ENCODE measurements at places on chromosomes 4 and X.

DNA sequence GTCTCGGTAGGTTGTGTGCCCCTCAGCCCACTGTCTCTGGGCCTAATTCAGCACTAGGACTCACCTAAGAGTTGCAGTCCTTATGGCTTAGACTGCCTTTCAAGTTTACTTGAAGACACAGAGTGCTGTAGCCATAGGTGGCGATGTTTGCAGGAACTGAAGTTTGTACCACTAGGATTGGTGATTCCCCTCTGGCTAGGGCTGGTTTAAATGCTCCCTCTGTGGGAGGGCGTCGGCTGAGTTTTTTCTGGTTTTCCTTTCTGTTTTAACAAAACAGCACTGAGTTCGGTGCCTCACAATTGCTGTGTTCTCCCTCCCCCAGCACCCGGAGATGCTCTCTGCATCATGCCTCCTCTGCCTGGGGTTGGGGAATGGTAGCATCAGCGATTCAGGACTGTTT, 480.9 kb downstream of the PCDH11X start:
- no peak for DNase-seq

DNA sequence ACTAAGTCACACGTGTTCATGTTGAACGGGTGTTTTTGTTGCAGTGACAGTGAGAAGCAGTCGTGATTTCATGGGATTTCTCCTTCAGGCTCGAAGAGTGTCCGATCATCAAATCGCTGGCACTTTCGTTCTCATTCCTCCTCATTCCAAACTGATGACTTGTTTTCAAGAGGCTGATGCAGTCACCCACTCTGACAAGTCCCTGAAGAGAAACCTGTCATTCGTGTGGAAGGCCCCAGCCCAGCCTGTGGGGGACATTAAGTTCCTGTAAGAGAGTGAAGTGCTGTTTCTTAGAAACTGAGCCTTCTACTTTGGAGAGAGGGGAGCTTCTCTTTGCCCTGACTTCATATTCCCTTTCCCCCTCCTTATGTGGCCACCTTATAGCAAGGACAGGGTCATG, 8.0 kb downstream of the REELD1 start:
- DNase-seq, result no peak

GRCh38 chrX:113512700-113513395, 672.2 kb upstream of the AMOT start:
- DNase-seq, result peak; percentile 39

GRCh38 chr4:38687571-38688011, 23.6 kb downstream of the KLF3 start:
- no peak for DNase-seq

- no peak for DNase-seq
Observed at GRCh38 chr4:151934766-151935165, 174.0 kb upstream of the GATB start.

GRCh38 chr4:128335541-128335940, 47.9 kb upstream of the PGRMC2 start:
- peak; percentile 95 for DNase-seq

DNA sequence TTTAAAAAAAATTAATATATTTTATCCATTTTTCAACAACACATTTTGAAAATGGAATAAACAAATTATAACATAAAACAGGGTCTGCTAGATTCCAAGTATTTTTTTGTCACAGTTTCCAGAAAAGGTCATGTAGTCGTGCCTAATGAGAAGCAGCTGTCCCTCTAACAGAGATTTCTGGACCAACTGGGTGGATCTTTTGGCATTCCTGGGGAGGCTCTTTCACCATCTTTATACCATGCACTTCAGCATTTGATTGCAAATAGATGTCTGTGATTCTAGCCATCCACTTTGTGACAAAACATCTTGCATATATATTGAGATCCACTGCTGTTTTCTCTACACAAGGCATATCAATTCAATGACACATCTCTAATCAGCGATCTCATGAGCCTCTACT, 210.7 kb upstream of the LDB2 start:
- no peak for DNase-seq

DNA sequence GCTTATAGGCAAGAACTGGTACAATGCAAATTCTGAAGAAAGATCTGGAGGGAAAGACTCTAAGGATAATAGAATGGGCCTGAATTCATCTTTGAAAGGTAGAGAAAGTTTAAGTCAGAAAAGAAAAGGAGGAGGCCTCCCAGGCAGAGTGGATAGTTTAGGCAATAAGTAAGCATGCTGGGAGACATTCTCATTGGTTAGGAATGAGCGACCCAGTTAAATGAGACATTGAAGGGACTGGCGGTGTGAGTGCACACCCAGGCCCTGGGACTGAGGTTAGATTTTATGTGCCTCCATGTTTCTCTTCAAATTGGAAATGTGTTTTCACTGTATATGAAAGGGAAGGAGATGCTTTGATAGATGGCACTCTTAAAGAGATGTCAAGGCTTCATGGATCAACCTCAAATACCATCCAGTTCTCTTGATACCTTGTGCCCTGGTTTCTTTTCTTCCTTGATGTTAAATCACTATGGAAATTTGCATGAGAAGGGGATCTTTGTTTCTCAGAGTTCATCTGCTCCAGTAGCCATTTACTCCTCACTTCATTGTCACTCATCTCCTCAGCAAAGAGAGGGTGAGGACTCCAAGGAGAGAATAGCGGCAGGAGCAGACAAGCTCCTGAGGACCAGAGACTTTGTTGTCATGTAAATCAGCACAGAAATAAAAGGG, 584.2 kb upstream of the INTU start:
- no peak for DNase-seq

- no peak for DNase-seq
Observed at GRCh38 chrX:143461606-143462005, 55.7 kb downstream of the SPANXN3 start.

DNA sequence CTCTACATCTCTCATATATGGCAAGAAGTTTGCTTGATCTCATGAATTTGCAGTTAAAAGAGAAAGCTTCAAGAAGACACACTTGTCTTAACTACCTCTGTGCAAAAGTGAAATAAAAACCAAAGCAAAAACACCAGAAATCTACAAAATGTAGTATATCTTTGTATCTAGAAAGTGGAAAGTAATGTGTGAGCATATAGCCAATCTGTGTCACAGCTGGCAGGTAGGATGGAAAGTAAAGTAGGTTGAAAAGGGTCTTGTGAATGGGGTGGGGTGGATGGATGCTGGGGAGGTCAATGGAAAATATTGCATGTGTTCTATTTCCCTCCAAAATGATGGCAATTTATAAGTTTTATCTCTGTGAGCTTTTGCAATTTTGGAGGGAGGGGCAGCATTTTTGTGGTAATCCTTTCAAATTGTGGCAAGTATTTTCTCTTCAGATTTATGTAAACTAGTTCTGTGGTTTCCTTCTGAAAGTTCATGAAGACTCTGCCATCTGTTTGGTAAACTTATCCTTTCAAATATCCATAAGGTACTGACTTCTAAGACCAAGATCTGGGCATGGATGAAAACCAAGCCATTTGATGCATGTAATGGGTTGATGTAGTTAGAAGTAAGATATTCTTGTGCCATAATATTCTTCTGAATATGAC, 215.9 kb upstream of the GIMD1 start:
- no peak for DNase-seq

DNA sequence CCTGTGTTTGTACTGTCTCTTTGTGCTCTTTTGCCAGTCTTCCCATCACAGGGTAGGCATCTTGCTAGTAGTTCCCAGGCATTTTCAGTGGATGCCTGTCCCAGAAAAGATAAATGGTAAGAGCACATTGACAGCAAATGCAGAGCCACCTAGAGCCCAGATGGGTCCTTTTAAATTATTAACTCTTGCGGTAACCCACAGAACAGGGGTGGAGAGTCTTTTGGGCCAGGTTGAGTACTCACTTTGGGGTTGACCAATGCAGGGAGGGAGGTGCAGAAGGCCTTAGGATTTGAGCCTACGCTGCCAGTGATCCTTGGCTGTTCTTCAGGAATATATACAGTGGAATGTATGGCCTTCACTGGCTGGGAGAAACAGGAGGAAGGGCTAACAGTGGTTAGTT, 173.8 kb downstream of the MSN start:
- DNase-seq, result no peak

DNA sequence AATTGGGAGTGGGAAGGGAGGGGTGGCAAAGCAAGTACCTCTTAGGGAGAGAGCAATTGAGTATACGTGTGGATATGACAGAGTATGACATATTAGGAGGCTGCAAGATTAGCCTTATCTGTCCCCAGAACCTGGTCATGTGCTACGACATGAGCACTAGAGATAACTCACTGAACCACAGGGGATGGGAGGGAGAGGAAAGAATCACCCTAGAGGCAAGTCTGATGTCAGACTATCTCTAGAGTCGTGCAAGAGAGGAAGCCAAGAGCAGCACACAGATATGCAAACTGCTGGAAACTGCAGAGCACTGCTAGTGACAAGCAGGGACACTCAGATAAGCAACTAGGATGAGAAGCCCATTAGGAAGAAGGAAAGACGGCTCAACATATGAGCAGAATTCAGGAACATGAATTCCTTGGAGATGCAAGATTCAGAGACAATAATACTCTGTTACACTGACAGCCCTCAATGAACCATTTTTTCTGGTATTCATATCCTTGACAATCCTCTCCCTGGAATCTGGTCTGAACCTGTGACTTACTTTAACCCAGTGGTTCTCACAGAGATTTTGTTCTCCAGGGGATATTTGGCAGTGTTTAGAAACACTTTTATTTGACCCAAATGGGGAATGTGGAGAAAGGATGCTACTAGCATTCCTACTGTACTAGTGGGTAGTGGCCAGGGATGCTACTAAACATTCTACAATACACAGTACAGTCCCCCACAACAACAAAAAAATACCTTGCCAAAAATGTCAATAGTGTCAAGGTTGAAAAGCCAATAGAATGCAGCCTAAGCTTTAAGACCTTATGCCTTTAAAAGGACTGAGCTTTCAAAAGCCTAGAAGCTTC, 84.0 kb upstream of the BMP2K start:
- no peak for DNase-seq

DNA sequence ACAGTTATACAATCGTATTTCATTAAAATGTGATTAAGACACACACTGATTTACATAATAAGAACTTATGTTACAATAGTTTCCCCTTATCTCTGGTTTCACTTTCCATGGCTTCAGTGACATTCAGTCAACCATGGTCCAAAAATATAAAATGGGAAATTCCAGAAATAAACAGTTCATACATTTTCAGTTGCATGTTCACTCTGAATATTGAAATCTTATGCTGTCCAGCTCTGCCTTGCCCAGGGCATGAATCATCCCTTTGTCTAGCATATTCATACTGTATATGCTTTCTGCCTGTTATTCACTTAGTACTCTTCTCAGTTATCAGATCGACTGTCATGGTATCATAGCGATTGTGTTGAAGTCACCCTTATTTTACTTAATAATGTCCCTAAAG, 173.8 kb upstream of the DCAF12L2 start:
- DNase-seq, result no peak

GRCh38 chr4:98967786-98968329, 27.7 kb upstream of the METAP1 start:
- no peak for DNase-seq

DNA sequence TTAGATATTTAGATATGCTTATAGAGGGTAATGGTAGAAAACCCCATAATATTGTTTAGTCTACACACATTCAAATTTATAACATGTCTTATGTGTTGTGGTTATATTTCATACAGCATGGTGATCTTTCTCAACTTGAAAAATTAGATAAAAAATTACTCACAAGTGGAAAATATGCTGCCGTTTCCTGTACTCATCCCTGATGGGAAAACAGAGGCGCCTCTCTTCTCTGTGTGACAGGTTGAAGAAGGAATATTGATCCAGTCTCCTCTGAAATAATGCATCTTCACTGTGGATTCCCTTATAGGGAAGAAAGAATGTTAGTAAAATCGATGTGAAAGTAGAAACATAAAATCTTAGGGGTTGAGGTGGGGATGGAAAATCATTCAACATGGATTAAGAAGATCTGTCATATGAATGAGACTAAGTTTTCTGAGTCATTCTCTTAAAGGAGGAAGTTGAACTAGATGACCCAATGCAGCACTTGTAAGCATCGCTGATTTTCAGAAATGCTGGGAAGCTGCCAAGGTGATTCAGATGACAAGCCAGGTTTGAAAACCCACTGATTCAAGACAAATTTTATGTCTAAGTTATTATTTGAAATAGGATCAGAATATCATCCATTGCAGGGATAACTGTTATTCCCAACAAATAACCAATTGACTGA, 70.7 kb downstream of the ANKRD50 start:
- DNase-seq, result peak; percentile 94

Measured in retinal pigment epithelial cell (primary cell).